ENCODE measurements at places on chromosomes 7 and 10. TPM values are rescaled to one million over a fixed set of nuclear protein-coding genes. Genes with fewer than 3 reads are reported as not detected.

The PPP1R17 gene
- 0.46 TPM for polyA plus RNA-seq

The NET1 gene
- polyA plus RNA-seq = 44.3 TPM

The SLC13A1 gene
- not detected for polyA plus RNA-seq

The SLC16A9 gene
- polyA plus RNA-seq = 3.4 TPM

The EMX2 gene
- 11.4 TPM for polyA plus RNA-seq

The SHH gene
- 0.15 TPM for polyA plus RNA-seq

The MMRN2 gene
- 11.5 TPM for polyA plus RNA-seq

The DNAJC2 gene
- 6.8 TPM for polyA plus RNA-seq

The CPEB3 gene
- 3.9 TPM for polyA plus RNA-seq

The GIMAP8 gene
- 1.9 TPM for polyA plus RNA-seq

Measured in brain (organoid and tissue), 16 donors.